Amygdala (tissue), 56 donors: ENCODE measurements at places on chromosomes 2 and 18.

DNA sequence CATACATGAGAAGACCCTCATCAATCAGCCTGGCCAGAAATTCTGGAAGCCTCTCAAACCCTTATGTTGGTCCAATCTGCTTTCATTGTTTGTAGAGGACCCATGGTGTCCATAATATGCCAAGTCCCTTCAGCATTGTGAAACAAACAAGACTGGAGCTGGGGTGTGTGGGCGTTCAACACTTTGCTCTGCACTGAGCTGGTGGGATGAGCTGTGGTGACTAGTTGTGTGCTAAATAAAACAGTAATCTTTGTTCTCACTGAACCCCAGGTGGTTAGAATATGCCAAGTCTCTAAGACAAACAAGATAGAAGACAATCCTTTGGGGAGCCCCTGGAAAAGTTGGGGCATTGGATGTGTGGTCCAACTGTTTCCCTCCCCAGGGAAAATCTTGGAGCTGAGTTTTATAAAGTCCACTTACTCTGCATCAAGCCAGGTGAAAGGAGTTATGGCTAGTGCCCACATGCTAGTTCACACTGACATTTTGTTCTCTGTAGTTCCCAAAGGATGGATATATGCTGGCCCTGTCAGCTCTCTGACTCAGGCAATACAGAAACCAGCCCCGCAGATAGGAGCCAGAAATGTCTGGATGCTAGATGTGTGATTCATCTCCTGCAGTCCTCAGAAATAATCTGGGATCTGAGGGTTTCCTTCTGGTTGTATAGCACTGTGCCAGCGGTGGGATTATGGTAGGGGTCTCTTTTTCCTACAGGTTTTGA lies 260.2 kb downstream of the TMX3 start:
- DNase-seq: no peak

DNA sequence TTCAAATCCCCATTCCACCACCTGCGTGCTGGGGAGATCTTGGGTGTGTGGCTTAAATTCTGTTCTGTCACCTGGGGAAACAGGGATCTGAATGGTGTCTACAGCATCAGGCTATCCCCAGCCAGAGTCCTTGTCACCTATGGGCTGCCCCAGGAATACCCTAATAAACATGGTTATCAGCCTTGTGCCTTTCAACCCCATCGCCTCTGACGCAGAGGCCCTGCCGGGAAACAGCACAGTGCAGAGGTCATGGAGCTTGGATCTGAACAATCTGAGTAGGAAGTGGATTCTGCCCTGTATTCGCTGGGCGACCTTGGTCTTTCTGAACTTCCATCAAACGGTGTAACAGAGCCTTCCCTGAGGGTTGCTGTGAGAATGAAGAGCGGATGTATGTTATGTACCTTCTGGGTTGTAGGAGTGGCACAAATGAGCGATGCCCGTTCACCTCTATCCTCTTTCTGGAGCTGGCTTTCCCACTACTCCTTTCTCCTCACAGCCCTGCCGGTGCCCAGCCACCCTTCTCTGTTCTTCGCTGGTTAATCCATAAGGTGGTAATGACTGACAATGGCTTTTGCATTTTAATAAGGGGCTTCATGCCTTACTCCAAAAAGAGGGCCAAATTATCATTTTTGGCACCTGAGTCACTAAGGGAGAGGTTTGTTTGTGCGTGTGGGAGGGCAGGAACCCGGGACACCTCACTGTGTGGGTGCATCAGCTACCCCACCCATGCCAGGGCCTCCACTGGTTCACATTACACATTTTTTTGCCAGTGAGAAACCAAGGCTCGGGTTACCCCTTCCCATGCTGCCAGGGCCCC lies 256.5 kb downstream of the MYCN start:
- DNase-seq: no peak

- DNase-seq: no peak
These were observed 220.2 kb downstream of the HDAC4 start for GRCh38 chr2:239180526-239181073.

GRCh38 chr2:84888401-84889276 lies 7.8 kb upstream of the TRABD2A start:
- no peak for DNase-seq

DNA sequence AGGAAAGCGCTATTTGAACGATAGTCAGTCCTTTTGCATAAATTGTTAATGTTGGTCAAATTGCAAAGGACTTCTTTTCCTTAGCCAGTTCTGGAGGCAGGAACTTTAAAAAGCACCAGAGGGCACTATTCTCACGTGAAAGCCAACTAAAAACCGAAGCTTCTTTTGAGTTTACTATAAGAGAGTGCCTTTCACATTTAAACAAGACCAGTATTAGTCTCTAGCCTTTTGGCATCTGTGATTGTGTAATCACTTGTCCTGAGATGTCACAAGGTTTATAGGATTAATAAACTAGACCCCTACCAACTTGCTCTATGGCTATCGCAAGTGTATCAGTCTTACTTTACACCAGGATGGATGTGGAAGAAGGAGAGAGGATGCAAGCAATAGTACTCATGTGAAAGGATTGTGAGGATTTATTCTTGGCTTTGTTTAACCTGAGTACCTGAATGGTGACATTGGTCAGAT lies 14.4 kb upstream of the STAT4 start:
- DNase-seq: no peak

DNA sequence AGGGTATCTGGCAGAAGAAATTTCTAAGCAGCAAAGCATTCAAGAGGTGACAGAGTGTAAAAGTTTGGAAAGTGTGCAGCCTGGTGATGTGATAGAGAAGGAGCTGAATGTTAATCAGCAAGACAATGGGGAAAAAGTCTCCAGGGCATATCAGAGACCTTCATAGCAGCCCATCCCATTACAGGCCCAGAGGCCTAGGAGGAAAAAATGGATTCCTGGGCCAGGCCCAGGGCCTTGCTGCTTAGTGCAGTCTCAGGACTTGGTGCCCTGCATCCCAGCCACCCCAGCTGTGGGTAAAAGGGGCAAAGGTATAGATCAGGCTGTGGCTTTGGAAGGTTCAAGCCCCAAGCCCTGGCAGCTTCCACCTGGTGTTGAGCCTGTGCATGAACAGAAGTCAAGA lies 35.9 kb upstream of the ERMN start:
- no peak for DNase-seq

DNA sequence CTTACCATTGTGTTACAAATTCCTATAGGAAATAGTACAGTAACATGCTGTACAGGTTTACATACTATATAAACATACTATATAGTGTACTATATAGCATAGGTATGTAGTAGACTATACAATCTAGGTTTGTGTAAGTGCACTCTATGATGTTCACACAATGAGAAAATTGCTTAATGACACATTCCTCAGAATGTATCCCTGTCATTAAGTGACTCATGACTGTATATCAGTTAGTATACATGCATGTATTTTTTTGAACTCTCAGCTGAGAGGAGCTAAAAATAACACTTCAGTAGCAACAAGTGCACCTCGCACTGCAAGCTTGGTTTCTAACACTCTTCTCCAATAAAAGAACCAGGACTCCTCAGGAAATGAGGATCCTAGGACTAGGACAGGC lies 19.5 kb upstream of the ASXL3 start:
- no peak for DNase-seq

DNA sequence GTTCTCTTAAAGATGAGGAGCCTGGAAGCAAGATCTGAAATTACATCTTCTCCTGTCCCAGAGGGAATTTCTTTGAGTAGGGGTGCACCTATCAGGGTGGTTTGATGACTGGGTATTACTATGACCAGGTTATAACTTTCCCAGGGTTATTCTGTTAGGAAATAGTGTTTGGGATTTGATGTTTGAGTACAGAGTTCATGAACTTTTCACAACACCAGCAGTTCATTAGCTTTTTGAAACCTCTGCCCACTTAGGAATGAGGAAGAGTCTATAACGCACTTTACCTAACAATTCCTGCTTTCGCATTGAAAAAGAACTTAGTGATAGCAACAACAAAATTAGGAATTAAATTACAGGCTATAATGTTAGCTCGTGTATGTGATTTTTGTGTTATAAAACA lies 58.6 kb downstream of the ALMS1 start:
- DNase-seq: no peak

GRCh38 chr18:8003878-8004675 lies 437.0 kb downstream of the PTPRM start:
- DNase-seq: no peak

DNA sequence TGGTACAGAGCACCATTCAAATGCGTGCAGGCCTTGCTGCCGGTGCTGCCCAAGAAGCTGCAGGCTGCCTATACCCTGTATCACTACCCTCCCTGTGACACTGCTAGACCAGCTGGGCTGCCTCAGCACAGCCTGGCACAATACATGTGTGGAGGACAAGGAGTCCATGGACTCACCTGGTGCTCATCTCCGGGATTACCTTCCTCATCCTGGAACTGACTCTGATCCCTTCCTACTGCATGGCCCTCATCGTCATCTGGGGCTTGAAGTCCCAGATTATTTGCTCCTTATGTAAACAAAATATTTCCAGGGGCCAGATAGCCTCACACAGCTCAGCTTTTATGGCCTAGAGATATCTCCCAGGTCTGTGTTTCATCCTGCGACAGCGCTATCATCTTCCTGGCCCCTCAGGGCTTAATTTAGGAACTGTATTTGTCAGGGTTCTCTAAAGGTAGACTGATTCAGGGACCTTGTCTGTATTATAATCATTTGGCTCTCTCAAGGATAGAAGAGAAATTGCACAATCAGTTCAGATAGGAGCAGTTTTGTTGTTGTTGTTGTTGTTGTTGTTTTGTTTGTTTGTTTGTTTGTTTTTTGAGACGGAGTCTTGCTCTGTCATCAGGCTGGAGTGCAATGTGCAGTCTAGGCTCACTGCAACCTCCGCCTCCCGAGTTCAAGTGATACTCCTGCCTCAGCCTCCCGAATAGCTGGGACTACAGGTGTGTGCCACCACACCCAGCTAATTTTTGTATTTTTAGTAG lies 42.9 kb downstream of the WDR75 start:
- DNase-seq: no peak

GRCh38 chr2:112253261-112253815 lies 1.5 kb downstream of the ZC3H8 start:
- no peak for DNase-seq

- DNase-seq: no peak
These were observed 408.6 kb upstream of the KCNJ3 start for GRCh38 chr2:154289870-154290269.

- DNase-seq: no peak
These were observed 279.2 kb upstream of the THSD7B start for GRCh38 chr2:136486115-136486514.

- no peak for DNase-seq
These were observed 67.4 kb downstream of the POLE4 start for GRCh38 chr2:75025633-75026380.

DNA sequence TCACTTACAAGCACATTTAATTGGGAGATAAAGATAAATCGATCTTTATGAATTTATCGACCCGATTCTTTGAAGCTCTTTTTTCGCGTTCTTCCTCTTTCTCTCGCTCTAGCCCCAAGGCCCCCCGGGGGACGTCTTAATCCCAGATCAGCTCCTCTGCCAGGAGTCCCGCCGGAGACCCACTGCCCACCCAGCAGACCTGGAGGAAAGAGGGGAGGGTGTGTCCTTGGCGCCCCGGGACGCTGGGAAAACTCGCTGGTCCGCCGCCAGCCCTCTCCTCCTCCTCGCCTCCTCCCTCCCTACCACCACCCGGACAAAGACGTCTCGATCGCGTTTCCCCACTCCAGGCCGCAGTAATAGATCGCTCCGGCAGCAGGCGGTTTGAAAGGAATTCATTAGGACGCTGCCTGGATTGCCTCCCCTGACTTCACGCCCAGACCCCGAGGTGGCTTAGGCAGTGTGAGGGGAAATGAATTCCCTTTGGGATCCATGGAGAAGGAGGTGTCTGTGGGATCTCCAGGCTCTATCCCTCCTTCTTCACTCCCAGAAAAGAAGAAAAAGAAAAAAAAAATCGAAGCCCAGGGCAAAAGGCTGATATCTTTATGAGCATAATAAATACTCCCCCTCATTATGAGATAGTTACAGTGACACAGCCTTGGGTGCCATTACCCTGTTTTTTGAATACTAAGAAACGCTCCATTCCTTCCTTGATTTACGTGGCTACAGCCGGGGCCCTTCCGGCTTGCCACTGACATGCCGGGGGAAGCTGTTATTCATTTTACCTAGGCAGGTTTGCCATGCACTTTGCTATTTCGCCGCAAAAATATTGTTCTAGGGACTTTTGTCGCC lies 1.8 kb upstream of the GBX2 start:
- DNase-seq: no peak

GRCh38 chr18:59029663-59030429 lies 109.8 kb upstream of the SEC11C start:
- no peak for DNase-seq

- DNase-seq: no peak
These were observed 56.4 kb downstream of the SCN2A start for GRCh38 chr2:165295643-165296042.

DNA sequence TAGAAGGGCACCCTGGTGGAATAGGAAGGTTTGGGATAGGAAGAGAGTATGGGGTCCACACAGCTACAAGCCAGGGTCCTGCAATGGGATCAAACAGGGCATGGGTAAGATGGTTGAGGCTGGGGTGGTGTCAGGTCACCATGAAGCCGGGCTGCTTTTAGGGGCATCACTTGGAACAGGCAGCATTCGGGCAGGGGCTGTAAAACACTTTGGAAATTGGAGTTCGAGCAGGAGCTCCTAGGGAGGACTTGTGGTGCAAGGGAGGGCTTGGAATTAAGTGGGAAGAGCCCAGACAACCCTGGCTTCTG lies 47.1 kb upstream of the PLB1 start:
- no peak for DNase-seq

DNA sequence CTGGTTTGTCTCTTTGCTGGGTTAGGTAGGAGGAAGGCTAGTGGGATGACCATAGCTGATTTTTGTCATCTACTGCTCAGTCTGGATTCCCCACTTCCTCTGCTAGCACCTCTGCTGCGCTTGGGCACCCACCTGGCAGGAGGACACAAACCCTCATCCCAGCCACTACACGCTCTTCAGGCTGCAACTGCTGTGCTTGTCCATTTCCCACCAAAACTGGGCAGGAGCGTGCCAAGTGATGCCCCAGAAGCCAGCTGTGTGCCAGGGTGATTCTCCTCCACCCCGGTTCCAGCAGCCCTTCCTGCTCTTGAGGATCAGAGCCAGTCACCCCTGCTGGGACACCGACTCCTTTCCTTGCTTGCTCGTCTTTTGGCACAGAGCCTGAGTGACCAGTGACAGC lies 15.7 kb upstream of the PER2 start:
- no peak for DNase-seq

DNA sequence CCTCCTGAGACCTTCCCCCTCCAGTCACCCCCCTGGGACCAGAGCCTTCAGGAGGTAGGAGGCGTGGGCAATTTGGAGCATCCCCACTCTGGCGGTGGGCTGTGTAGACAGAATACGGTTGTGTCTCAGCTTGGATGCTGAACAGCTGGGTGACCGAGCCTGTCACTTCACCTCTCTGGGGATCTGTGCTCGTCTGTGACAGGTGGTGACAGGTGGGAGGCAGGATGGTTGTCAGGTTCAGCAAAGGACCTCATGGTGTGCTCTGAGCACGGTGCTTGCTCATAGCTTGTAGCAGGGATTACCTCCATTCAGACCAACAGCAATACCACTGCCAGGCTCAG lies 186.5 kb upstream of the HS6ST1 start:
- no peak for DNase-seq

- no peak for DNase-seq
These were observed 44.9 kb downstream of the PTPN2 start for GRCh38 chr18:12839057-12839525.
